ENCODE measurements at places on chromosomes 7 and 10. TPM values are rescaled to one million over a fixed set of nuclear protein-coding genes. Genes with fewer than 3 reads are reported as not detected.
A peak's percentile ranks its signal among the peaks of the same experiment; 100 is the strongest.

- no peaks in the 10 kb centered on the region for H3K4me1 ChIP-seq
- no peak for DNase-seq
- no peaks in the 10 kb centered on the region for H3K36me3 ChIP-seq
These were observed 36.2 kb downstream of the UNCX start for GRCh38 chr7:1268866-1269265.

- DNase-seq, result no peak
- H3K4me3 ChIP-seq, result no peak overlapping the region
- no peaks in the 10 kb centered on the region for H3K36me3 ChIP-seq
- no peaks in the 10 kb centered on the region for H3K27me3 ChIP-seq
- H3K27ac ChIP-seq, result no peak overlapping the region
These were observed 273.5 kb downstream of the FGFR2 start for GRCh38 chr10:121324678-121325213.

- H3K27ac ChIP-seq, result no peak overlapping the region
- no peaks in the 10 kb centered on the region for H3K4me1 ChIP-seq
- no peaks in the 10 kb centered on the region for H3K36me3 ChIP-seq
- no peaks in the 10 kb centered on the region for H3K27me3 ChIP-seq
- H3K4me3 ChIP-seq, result no peak overlapping the region
These were observed 439.2 kb upstream of the IGFBP3 start for GRCh38 chr7:46360296-46360695.

CPN1 gene
- not detected for total RNA-seq

DNA sequence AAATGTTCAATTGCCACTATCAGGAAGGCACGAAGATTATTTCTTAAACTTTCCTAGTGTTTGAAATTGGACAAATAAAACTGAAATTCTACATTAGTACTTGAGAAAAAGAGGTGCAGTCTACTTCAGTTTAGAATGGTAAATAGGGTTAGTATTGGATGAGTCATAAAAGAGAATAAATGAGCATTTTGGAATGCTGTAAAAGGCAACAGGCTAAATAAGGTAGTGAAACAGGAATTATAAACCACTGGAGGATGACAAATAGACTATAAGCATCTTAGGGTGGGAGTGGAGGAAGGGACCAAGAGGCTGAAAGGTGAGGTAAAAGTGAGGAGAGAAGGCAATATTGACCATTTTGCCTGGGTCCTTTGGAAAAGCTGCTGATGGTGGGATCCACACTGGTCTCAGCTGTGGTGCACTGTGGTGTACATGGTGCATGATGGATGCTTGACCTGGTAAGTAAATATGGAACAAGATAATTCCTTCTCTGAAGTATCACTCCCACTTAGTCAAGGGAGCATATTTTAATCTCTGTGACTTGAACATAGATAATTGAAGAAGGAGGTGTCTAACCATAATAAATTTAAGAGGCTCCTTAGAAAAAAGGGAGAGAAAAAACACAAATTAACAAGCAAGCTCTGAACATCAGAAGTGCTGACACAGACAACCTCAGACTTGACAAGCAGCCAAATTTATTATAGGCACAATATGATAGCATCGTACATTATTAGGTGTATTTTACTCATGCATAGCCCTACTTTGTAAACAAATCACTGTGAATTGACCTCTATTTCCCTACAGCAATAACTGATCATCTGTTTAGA, 76.4 kb upstream of the SCIN start:
- H3K4me1 ChIP-seq, result no peaks in the 10 kb centered on the region
- H3K27ac ChIP-seq, result no peak overlapping the region

DNA sequence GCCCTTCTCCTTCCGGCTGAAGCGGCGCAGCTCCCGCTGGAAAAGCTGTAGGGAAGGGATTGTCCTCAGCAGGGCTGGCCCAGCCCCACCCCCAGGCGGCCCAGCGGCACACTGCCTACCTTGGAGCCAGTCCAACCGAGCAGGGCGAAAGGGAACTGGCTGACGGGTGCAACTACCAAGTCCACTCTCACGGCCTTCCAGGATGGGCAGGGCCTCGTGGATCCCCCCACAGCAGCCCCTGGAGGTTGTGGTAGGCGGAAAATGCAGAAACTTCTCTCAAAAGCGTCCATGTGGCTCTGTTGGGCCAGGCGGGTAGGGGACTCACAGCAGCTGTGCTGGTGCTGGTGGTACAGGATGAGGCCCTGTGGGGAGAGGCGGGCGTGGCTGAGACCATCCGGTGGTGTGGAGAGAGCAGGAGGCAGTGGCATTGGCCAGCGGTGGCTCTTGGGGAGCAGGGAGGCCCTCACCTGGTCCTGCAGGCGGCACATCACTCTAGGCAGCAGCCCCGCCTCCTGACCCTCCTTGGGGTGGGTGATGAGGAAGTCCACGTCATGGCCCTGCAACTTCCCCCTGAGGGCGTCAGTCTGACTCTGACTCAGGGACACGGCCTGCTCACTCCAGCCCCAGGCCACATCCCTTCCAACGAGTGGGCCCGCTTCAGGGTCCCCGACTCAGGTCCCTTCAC, 8.4 kb upstream of the PGAM2 start:
- no peaks in the 10 kb centered on the region for H3K27me3 ChIP-seq
- H3K4me3 ChIP-seq, result no peak overlapping the region
- H3K4me1 ChIP-seq, result peaks cover 27% of the 10 kb centered on the region

LIPM gene
- total RNA-seq, result not detected

DNA sequence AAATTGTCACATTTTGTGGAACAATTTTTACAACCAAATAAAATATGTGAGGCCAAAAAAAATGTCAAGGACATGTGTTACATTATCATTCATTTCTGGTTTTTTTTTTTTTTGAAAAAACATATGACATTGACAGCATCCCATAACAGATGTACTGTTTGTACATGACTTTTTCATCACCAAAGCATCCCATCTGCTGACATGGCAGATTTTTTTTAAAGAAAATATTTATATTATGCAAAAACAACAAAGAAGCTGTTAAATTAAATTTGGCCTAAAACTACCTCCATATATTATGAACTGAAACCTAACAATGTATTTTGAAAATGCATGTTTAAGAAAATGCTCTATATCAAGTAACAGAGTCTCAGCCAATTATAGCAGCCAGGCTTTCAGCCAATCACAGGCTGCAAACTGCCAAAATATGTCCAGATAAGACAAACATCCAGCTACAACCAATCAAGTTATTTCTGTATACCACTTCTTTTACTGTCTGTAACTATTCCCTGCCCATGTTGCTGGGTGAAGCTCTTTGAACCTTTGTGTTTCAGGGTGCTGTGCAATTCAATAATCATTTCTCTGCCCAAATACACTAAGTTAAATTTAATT, 1111.8 kb downstream of the GRM8 start:
- H3K27me3 ChIP-seq, result no peaks in the 10 kb centered on the region
- H3K27ac ChIP-seq, result no peak overlapping the region
- no peaks in the 10 kb centered on the region for H3K36me3 ChIP-seq

CXCL12 gene
- 1.4 TPM for total RNA-seq

DNA sequence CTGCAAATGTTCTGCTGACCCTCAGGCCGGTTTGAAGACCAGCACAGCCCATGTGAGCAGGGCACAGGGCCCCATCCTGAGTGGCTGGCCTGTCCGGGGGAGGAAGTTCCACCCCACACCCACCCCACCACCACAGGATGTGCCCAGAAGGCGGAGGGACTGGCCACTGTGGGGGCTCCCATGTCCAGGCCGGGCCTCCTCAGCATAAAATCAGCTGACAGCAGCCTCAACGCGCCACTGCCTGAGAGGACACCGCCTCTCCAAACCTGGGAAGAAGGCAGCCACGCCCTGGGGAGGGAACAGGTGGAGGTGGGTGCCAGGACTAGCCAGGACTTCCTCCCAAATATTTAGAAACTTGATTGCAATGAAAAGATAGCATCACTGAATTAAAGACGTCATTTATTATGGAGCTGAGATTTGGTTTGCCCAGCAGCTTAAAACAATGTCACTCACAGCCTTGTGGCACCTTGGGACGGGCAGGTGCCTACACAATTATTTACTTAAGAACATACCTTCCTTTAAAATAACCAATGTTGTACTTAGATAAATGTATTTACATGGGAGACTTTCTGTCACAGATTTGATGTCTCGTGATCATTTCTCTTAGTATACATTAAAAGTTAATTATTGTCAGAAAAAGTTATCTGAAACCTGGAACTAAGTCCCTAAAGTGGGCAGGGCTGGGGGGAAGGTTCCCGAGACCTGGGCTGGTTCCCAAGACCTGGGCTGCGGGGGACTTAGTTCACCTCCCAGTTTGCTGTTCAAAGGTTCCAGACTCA, 27.3 kb upstream of the FAM20C start:
- no peak for DNase-seq
- H3K27ac ChIP-seq, result no peak overlapping the region
- H3K27me3 ChIP-seq, result peaks cover 5% of the 10 kb centered on the region
- no peaks in the 10 kb centered on the region for H3K36me3 ChIP-seq

- peaks cover 6% of the 10 kb centered on the region for H3K36me3 ChIP-seq
- peak overlapping the region; percentile 10 for H3K4me3 ChIP-seq
- peaks cover 90% of the 10 kb centered on the region for H3K4me1 ChIP-seq
- peak overlapping the region; percentile 86 for H3K27ac ChIP-seq
- H3K27me3 ChIP-seq, result no peaks in the 10 kb centered on the region
These were observed 13.5 kb downstream of the MYOF start for GRCh38 chr10:93468461-93469213.
